CD4-positive, alpha-beta T cell treated with Interleukin-2 at 100 ng/mL for 4 hours (primary cell): ENCODE measurements at places on chromosomes 12 and 14.

DNA sequence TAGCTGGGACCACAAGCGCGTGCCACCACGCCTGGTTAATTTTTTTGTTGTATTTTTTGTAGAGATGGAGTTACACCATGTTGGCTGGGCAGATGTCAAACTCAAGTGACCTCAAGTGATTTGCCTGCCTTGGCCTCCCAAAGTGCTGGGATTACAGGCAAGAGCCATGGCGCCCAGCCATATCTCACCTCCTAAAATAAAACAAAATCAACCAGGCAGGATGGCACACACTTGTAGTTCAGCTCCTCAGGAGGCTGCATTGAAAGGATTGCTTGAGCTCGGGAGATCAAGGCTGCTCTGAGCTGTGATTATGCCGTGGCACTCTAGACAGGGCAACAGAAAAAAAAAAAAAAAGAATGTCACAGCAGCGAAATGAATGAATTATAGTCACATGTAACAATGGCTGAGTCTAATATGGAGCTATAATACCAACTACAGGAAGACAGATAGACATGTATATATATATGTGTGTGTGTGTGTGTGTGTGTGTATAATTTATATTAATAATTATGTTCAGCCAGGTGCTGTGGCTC is 19.3 kb upstream of the TMEM120B start:
- no peak for DNase-seq

- DNase-seq = no peak
Measured at GRCh38 chr14:74985028-74985310, 17.8 kb upstream of the EIF2B2 start.

DNA sequence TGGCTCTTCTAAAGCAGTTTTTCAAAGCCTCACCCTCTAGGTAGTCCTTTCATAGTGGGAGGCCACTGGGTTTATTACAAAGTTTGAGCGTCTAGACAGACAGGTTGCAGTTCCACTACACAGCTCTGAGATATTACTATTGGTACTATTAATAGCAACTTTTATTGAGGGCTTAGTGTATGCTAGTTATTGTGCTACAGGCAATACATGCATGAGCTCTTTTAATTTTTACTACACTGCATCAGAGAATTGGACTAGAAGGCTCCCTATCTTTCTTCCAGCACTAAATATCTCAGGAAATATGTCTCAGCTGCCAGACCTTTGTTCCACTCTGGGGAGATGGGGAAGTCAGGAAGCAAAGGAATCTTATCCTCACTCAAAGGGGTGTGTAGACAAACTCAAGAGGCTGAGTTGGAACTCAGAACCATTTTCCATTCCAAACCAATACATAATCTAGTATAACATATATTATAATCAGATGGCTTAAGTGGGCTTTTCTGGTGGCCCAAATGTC is 161.8 kb upstream of the SLC38A2 start:
- DNase-seq = no peak

DNA sequence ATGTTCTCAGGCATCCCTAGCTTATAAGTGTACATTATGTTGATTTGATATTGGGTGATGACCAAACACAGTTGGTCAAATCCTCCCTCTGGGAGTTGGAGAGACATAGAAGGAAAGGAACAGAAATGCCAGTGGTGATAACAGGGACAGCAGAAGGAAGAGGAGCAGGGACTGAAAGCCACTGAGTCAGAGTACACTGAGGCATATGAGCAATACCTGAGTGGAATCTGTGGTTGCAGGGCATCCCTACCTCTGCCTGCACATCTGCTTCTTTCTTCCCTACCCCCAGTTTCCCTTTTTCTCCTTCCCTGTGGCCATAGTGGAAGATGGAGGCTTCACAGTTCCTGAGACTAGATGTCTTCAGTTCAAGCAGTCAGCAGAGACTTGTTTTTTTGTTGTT is 44.9 kb downstream of the BICD1 start:
- no peak for DNase-seq

DNA sequence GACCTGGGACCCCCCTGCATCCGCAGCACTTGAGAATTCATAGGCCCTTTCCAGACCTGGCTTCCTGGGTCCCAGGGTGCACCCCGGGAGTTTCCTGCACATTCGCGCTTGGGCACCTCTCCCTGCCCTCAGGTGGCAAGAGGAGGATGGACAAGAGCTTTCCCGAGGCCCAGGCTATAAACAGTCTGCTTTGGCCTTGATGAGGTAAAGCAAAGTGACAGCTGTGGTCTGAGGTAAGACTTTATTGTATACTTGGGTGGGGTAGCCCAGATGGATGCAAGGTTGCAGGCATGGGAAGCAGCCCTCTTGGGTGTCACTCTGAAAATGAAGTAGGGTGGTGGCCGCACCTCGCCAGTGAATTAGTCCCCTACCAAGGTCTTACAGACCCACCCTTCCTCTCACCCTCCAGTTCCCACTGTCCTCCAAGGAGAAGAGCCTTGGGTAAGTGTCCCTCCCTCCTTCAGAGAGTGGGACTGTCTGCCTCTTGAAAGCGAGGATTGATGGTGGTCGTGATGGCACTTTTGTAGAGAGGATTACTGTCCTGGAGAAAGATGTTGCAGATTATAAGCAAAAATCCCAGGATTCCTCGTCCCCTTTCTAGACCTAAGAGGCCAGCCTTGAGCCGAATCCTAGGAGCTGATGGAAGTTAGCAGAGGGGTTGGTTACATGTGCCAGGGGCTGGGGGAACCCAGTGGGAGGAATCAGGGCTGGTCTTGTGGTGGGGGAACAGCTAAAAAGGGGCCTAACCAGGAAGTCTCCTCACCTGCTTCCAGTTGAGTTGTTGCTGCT is 10.6 kb upstream of the CSAD start:
- DNase-seq = no peak
